Panc1 (cell line): ENCODE measurements at places on chromosomes 16 and 17.

- no peak for DNase-seq
These were observed 25.6 kb downstream of the METTL9 start for GRCh38 chr16:21625026-21625425.

DNA sequence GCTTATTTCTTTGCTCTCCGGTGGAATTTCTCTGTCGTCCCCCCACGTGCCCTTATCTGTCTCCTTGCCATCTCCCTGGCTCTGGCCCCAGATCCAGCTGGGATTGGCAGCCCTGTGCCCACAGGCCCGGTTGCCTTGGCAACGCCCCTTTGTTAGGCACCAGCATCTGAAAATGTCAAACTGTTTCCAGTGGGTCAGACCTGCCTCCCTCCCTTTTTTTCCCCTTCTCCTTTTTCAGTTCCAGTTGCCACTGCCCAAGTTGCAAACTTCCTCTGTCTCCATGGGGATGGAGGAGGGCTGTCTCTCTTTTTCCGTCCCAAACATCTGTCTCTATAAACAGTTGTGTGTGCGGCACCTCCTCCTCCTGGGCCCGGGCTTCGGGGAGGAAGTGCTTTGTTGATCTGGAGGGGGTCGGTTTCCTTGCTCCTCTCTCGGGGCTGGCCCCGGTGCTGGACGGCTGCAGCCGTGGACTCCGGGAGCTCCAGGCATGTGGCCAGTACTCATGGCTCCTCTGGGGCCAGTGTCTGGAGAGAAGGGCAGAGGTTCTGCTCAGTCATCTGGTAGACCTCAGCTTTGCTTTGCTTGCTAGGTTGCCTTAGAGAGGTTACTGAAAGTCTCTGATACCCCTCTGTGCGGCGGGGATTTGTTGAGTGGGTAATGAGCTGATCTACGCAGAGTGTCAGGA is 35.3 kb downstream of the SOCS3 start:
- no peak for DNase-seq

DNA sequence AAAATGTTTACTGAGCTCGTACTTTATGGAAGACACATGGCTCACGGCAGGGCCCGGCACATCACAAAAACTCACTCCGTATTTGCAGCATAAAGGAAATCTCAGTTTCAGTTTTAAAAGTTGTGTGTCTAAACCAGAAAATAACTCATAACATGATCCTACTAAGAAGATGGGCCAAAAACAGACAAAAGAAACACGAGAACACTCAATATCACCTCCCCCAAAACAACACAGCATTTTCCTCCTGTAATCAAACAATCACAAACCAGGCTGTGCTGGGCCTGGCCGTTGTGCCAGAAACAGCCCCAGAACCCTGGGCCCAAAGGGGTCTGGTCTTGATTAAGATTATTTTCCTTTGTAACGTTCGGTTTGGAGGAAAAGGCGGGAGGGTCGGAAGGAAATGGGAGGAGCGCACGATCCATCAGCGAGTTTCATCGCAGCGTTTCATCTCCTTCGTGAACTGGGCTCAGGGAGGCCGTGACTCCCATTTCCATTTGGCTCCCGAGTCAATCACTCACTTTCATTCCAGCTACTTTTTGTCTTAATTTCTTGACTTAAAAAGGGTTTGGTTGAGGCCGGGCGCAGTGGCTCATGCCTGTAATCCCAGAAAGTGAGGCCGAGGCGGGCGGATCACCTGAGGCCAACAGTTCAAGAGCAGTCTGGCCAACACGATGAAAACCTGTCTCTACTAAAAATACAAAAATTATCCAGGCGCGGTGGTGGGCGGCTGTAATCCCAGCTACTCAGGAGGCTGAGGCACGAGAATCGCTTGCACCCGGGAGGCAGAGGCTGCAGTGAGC is 61.4 kb downstream of the NXN start:
- DNase-seq, result no peak

DNA sequence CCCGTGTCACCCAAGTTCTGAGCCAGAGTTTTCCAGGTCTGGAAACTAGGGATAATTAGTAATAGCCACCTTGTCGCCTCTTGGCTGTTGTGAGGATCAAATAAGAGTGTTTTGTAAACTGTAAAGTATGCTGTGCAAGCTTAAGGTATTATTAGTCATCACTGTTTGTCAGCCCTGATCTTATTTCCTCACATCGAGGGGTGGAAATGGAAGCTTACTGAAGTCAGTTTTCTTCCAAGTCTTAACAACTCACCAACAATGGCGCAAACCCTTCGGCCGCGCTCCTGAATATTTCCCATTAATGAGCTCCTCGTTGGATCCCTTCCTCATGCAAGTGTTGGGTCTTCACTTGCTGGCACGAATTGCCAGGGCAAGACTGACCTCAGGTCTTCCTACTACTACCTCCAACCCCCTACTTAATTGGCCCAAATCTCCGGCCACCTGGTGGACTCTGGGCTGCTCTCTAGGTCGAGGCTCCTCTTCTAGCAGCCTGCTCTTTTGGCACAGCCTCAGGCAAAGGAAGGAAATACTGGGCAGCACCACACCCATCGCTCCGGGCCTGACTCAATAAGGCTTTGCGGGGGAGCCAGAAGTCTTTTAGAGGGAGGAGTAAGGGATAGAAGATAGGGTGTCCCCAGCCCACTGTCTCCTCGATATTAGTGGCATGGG is 885 bp upstream of the SLC35B1 start:
- DNase-seq, result no peak

DNA sequence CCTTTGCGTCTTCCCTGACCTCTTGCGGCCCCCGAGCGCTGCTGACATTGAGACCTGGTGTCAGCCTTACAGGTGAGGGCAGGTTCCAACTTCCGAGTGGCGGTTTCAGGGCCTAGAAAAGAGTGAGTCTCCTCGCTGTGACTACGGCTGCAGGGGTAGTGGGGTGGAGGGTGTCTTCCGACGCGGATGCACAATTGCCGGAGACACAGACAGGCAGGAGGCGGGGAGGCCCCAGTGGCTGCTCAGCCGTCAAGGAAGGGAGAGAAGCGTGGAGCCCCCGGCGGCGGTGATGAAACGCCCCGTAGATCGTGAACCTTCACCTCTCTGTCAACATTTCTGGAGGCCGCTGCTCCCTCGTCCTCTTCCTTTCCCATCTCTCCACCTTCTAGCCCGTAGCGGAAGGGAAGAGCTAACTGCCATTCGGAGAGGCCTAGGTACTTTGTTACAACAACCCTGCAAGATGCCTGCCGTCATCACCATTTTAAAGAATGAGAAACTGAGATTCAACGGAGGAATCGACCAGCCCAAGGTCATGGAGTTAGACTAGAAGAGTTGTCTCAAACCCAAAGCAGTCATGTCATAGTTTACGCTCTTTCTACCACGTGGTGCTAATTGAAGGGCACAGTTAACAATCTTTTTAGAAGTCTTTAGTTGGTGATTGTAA is 485 bp downstream of the DNAJA3 start:
- DNase-seq, result no peak

DNA sequence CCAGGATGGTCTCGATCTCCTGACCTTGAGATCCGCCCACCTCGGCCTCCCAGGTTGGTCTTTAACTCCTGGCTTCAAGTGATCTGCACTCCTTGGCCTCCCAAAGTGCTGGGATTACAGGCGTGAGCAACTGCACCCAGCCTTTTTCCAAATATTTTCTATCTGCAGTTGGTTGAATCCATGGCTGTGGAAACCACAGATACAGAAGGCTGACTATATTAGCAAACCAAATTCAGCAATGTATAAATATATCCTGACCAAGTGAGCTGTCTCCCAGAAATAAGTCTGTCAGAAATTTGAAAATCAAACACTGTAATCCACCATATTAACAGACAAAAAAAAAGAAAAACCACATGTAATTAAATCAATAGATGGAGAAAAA is 9.6 kb downstream of the CFDP1 start:
- no peak for DNase-seq

GRCh38 chr16:50284131-50284911 is 18.0 kb downstream of the ADCY7 start:
- no peak for DNase-seq

DNA sequence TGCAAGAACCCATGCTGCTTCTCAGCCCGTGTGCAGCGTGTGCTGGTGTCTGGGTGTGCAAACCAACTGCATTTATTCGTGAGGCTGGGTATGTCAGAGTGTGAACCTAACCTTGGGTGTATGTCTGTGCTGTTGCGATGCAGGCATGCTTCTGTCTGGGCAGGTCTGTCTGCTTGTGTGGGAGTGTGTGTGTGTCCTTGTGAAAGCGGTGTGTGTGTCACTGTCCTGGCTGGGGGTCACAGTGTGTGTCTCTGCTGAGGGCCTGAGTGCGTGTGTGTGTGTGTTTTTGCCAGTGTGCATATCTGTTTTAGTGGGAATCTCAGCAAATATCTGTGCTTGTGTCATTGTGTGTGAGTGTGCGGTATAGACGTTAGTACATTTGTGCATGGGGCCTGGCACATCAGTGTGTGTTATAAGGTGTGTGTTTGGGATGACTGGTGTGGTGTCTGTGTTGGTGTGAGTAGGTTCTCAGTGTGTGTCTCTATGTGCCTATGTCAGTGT is 121.8 kb downstream of the CYLD start:
- DNase-seq, result no peak

DNA sequence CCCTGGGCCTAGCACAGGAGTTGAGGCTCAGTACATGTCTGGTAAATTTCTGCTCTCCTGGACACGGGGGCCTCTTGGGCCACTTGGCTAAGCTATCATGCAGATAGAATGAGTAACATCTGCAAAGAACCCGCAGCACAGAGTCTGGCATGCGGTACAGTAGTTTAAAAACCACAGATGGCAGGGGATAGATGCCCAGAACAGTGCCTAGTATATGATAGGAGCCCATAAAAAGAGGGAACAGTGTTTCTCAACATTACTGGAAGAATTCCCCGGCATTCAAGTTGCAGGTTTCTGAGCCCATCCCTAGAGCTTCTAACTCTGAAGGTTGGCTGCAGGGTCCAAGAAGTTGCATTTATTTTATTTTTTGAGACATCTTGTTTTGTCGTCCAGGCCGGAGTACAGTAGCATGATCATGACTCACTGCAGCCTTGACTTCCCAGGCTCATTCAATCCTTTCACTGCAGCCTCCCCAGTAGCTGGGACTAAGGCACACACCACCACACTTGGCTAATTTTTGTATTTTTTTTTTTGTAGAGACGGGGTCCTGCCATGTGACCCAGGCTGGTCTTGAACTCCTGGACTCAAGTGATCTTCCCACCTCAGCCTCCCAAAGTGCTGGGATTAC is 5.8 kb downstream of the CDIPT start:
- no peak for DNase-seq

- DNase-seq, result no peak
These were observed 18.0 kb downstream of the CTRB2 start for GRCh38 chr16:75188832-75189477.

DNA sequence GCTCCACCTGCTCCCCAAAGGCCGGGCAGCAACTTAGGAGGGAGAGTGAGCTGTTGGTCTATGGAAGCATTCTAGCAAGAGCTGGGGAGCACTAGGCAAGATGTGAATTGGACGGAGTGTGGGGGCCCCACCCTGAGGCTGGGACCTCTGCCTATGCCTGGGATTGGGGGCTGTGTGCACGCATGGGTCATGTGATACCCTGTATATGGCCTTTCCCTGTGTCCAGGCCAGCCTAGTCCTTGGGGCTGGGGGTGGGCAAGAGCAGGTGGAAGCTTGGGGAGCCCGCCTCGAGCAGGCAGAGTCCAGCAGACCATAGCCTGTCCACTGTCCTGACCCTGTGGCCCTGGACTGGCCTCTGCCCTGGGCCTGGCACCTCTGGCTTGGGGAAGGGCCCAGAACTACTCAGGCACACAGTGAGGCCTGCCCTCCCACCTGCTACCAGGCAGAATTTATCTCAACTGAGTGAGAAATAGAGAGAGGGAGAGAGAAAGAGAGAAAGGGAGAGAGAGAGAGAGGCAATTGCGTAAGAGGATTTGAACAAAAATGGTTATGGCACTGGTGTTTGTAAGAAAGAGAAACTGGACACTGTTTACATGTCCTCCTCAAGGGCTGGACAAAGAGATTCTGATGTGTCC is 19.1 kb downstream of the PDP2 start:
- no peak for DNase-seq

DNA sequence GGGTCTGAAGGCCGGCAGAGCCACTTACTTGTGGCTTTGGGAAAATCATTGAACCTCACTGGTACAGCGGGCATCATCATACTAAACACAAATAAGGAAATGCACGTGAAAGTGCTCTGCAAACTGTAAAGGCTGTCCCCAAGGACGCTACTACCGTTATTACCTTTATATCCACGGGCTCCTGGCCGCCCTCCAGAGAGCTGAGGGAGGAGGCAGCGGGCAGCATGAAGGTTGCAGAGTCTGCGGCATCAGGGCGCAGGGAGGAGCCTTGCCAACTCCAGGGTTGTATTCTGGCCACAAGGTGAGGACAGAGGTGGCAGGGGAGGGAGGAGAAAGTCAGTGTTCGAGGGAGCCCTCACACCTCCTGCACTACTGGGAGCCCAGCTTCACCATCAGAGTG is 68.3 kb upstream of the GCSH start:
- DNase-seq, result no peak

GRCh38 chr17:29667969-29668368 is 45.3 kb upstream of the CORO6 start:
- DNase-seq, result no peak

- no peak for DNase-seq
These were observed 139.9 kb upstream of the HLF start for GRCh38 chr17:55124730-55125360.

DNA sequence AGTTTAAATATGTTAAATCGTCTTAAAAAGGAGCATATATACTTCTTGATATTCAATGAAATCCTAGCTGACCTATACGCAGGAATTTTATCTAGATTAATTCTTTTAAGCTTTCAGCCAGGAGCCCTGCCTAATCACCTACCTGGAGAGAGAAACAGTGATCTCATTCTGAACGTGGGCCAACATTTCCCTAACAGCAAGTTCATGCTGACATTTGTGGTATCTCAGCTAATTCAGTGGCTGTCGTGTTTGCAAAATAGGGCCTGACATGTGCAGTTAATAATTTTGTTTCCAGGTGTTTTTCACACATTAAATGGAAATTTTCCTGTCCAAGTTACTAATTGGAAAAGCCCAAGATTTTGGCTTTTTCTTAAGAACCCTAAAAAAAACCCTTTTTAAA is 17.4 kb downstream of the KRT24 start:
- no peak for DNase-seq

- DNase-seq, result peak; percentile 27
These were observed 99.5 kb downstream of the MYO1D start for GRCh38 chr17:32777436-32777835.

GRCh38 chr16:56520251-56520577 is 390 bp upstream of the BBS2 start:
- DNase-seq, result no peak

- peak; percentile 17 for DNase-seq
These were observed 29.9 kb downstream of the PARN start for GRCh38 chr16:14600164-14600563.
